Upper lobe of left lung (tissue), 6 donors: ENCODE measurements at places on chromosomes 13 and 19. TPM values are rescaled to one million over a fixed set of nuclear protein-coding genes. Genes with fewer than 3 reads are reported as not detected.

GRCh38 chr13:80215368-80215767, 125.6 kb downstream of the SPRY2 start:
- no peak for DNase-seq

GRCh38 chr13:70864731-70865130, 756.5 kb upstream of the KLHL1 start:
- DNase-seq = no peak

GRCh38 chr13:86907156-86907555, 764.0 kb upstream of the SLITRK5 start:
- no peak for DNase-seq

Gene ZNF737
- 22.1 TPM for total RNA-seq

GRCh38 chr13:106133025-106133424, 402.4 kb downstream of the EFNB2 start:
- DNase-seq = no peak

Gene LYPD5
- 2.7 TPM for total RNA-seq

Gene NALCN
- 0.30 TPM for total RNA-seq

Gene LILRB3
- 100.0 TPM for total RNA-seq

Gene ZNF560
- total RNA-seq = not detected
